Gastrocnemius medialis (tissue), 4 donors: ENCODE measurements at places on chromosomes 5 and 9. TPM values are rescaled to one million over a fixed set of nuclear protein-coding genes. Genes with fewer than 3 reads are reported as not detected.

GRCh38 chr5:53256746-53257145 is 147.2 kb upstream of the MOCS2 start:
- DNase-seq, result no peak
- H3K36me3 ChIP-seq, result no peaks in the 10 kb centered on the region
- H3K4me3 ChIP-seq, result no peak overlapping the region
- H3K27ac ChIP-seq, result no peak overlapping the region
- no peaks in the 10 kb centered on the region for H3K4me1 ChIP-seq

- no peak for DNase-seq
- no peak overlapping the region for H3K4me3 ChIP-seq
- no peaks in the 10 kb centered on the region for H3K36me3 ChIP-seq
- H3K27ac ChIP-seq, result no peak overlapping the region
Measured at GRCh38 chr9:98951967-98952366, 8.3 kb downstream of the COL15A1 start.

GRCh38 chr5:15968993-15969392 is 210.6 kb downstream of the MARCHF11 start:
- H3K4me3 ChIP-seq, result no peak overlapping the region
- no peak overlapping the region for H3K27ac ChIP-seq
- H3K36me3 ChIP-seq, result no peaks in the 10 kb centered on the region
- no peaks in the 10 kb centered on the region for H3K27me3 ChIP-seq
- H3K4me1 ChIP-seq, result no peaks in the 10 kb centered on the region

- H3K4me3 ChIP-seq, result no peak overlapping the region
- no peak for DNase-seq
- no peaks in the 10 kb centered on the region for H3K27me3 ChIP-seq
- no peak overlapping the region for H3K27ac ChIP-seq
- no peaks in the 10 kb centered on the region for H3K36me3 ChIP-seq
Measured at GRCh38 chr9:87434366-87434765, 63.3 kb upstream of the DAPK1 start.

DNA sequence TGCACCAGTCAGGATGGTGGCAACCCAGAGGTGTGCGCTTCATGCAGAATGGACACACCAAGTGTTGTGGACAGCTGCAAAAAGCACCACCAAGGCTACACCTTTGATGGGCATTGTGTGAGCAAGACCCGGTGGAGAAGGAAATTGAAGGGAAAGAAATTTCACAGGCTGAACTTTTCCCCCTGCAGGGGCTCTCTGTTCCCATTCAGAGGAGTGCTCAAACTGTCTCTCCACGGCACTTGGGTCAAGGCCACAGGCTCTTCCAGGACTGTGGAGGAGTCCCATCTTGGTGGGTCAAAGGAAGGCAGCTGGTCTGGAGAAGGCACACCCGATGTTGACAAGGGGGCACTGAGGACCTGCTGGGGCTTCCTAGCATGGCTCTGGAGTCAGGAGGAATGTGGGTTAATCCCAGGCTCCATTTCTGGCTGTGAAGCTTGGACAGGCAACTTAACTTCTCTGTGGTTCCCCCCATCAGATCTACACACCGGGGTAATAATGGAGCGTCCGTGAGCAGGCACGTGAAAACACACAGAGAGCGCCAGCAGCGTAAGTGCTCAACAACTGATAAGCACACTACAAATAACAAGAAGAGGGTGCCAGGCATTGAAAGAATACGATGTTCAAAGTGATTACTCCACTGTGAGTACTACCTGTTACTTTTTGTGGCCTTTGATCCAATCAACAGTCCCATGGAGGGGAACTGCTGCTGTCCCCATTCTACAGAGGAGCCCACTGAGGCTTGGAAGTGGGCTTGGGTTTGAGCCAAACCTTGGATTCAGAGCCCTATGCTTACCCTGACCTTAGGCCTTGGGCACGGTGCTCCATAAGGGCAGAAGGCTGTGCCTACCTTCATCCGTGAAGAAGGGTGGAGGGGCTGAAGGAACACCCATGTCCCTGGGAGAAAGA is 34.2 kb upstream of the TIFAB start:
- no peaks in the 10 kb centered on the region for H3K36me3 ChIP-seq
- H3K27me3 ChIP-seq, result peaks cover 43% of the 10 kb centered on the region
- no peak overlapping the region for H3K4me3 ChIP-seq
- no peak for DNase-seq

DNA sequence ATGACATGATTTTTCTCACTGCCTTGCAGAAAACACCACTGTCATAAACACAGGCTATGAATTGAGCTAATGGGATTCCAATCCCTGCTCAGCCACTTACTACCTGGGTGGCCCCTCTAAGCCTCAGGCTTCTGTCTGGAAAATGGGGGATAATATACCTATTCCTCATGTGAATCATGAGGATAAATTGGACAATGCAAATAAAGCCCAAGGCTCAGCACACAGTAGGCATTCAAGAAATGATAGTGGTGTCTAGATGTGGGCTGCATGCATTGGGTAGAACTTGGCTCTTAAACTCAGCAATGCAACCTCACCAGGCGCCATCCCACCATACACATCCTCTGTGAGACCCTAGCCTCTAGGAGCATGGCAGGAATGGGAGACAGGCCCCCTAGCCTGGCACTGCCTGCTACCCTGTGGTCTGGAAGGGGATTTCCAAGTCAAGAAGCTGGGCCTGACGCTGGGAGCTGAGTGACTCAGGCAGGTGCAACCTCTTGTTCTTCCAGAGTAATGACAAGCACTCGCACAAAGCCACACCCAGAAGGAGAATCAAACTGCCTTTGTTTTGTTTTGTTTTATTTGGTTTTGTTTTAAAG is 2.3 kb upstream of the TNIP1 start:
- no peak overlapping the region for H3K4me3 ChIP-seq
- no peaks in the 10 kb centered on the region for H3K27me3 ChIP-seq
- peak; percentile 65 for DNase-seq
- H3K27ac ChIP-seq, result peak overlapping the region; percentile 100

GRCh38 chr5:132479111-132479951 is 11.2 kb downstream of the IRF1 start:
- no peak for DNase-seq
- no peaks in the 10 kb centered on the region for H3K36me3 ChIP-seq

- no peak overlapping the region for H3K27ac ChIP-seq
- no peaks in the 10 kb centered on the region for H3K36me3 ChIP-seq
- H3K27me3 ChIP-seq, result no peaks in the 10 kb centered on the region
- no peak overlapping the region for H3K4me3 ChIP-seq
- H3K4me1 ChIP-seq, result no peaks in the 10 kb centered on the region
Measured at GRCh38 chr9:128226412-128226801, 23.2 kb downstream of the DNM1 start.

GRCh38 chr9:89562186-89562814 is 42.5 kb upstream of the GADD45G start:
- no peaks in the 10 kb centered on the region for H3K4me1 ChIP-seq
- H3K4me3 ChIP-seq, result no peak overlapping the region
- DNase-seq, result no peak
- no peaks in the 10 kb centered on the region for H3K27me3 ChIP-seq
- no peaks in the 10 kb centered on the region for H3K36me3 ChIP-seq

DNA sequence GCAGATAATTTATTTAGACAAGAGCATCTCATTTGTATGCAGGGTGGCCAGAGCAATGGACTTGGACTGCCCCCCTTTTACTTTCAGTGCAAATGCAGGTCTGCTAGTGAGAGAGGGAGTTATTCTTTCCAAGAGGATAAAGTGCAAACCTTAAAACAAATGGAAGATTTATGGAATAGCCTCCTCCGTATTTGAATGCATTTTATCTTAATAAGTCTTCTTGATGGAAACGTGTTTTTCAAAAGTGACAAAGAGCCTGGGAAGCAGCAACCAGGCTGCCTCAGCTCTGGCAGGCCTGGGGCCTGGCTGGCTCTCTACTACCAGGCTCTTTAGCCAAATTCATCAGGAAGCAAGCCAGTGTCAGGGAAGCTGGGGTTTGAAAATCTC is 6.8 kb downstream of the NR2F1 start:
- no peaks in the 10 kb centered on the region for H3K4me1 ChIP-seq
- H3K36me3 ChIP-seq, result no peaks in the 10 kb centered on the region
- no peak for DNase-seq
- peaks cover 52% of the 10 kb centered on the region for H3K27me3 ChIP-seq
- no peak overlapping the region for H3K4me3 ChIP-seq

GRCh38 chr5:151095341-151096000 is 14.6 kb upstream of the TNIP1 start:
- H3K27me3 ChIP-seq, result no peaks in the 10 kb centered on the region
- no peaks in the 10 kb centered on the region for H3K36me3 ChIP-seq
- no peak for DNase-seq
- no peak overlapping the region for H3K4me3 ChIP-seq
- peak overlapping the region; percentile 72 for H3K27ac ChIP-seq

DNA sequence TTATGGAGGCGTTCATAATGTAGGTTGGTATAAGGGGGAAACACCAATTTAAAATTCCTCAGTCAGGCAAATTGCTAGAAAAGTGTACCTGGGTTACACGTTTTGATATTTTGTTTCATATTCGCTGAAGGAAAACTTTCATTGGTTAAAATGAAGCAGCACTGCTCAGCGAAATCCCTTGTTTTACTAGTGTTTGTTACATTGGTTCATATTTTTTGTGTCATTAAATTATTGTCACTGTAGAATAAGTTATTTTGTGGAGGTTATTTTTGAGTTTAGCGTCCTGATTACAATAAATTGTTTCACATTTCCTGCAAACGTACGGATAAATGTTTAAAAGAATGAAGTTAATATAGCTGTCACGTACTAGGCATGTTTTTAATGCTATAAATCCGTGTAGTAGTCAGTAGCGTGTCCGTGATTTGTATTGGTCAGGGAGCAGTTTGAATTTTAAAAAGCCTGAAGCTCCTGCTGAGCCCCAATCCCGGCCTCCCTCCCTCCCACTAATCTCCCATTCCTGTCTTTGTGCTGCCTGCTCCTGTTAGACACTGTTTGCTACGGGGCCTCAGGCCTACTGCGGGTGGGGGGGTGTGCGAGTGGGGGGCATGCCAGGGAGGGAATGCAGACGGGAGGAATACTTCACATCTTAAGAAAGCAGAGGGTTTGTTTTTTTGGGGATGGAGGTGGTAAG is 2.0 kb downstream of the NIPBL start:
- peak overlapping the region; percentile 93 for H3K4me3 ChIP-seq
- peak overlapping the region; percentile 100 for H3K27ac ChIP-seq
- no peaks in the 10 kb centered on the region for H3K36me3 ChIP-seq
- H3K27me3 ChIP-seq, result no peaks in the 10 kb centered on the region

GRCh38 chr9:34451545-34451944 is 6.8 kb downstream of the FAM219A start:
- no peaks in the 10 kb centered on the region for H3K27me3 ChIP-seq
- H3K4me1 ChIP-seq, result peaks cover 74% of the 10 kb centered on the region
- H3K36me3 ChIP-seq, result no peaks in the 10 kb centered on the region
- peak overlapping the region; percentile 14 for H3K27ac ChIP-seq

CARD6 gene
- total RNA-seq, result 3.7 TPM

APBB3 gene
- total RNA-seq, result 10.1 TPM

AJM1 gene
- 2.1 TPM for total RNA-seq

ACOT12 gene
- 0.53 TPM for total RNA-seq

CTNND2 gene
- 0.04 TPM for total RNA-seq

SPATA31E1 gene
- not detected for total RNA-seq

KCNV2 gene
- total RNA-seq, result not detected

ABO gene
- 2.4 TPM for total RNA-seq

SLC4A9 gene
- total RNA-seq, result not detected

FAM221B gene
- total RNA-seq, result not detected

FREM1 gene
- total RNA-seq, result 3.3 TPM
